ENCODE measurements at places on chromosomes 5 and 9.

DNA sequence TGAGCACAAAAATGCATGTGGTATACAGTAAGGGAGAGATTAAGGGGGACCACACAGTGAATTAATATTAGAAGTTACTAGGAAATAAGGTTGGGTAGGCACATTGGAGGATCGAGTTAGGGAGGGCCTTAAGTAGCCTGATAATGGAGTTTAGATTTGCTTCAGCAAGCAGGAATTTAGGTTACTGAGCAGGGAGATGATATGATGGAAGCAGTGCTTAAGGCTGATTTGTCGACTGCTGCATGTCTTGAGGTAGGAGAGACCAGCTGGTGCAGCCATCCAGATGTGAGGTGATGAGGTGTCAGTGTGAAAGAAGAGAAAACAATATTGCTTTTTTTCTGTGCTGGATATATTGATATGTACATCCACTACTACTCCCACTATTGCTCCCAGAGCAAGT lies 55.2 kb upstream of the ACTBL2 start:
- no peak for DNase-seq

DNA sequence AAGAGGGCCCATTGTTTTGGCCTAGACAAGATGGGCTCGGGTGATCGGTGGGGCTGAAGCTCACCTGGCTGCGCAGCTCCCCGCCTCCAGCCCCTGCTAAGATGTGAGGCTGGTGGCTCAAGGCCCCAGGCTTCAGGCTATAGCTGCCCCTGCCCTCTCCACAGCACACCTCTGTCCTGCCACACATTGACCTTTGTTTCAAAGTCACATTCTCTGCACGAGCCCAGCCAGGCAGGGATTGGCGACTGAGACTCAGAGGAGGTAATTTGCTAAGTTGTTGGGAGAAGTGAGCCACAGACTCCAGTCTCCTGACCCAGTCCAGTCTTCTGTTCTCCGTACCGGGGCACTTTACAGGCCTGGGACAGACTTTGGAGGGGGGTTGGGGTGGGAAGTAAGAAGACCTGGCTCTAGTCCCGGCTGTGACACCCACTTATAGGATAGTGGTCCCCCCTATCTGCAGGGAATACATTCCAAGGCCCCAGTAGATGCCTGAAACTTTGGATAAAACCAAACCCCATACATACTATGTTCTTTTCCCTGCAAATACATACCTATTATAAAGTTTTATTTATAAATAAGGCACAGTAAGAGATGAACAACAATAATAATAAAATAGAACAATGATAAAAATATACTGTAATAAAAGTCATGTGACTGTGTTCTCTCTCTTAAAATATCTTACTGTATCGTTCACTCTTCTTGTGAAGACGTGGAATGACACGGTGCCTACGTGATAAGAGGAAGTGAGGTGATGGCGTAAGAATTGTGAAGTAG lies 13.3 kb downstream of the PDGFRB start:
- no peak for DNase-seq

DNA sequence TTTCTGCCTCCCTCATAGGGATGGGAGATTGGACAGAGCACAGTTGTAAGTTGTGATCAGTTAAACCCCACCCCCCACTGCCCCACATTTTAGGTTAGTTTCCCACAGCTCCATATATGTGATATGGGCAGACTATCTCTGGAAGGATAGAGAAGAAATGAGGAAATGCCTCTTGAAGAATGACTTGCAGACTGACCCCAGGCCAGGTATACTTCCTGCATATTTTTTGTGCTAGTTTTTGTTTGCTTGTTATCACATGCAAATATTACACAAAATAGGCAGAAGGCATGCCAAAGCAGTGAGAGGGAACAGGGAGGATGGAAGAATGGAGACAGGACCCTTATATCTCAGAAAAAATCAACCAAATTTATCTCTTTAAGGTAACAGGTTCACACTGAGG lies 10.1 kb upstream of the GLRX start:
- DNase-seq = no peak

- DNase-seq = peak; percentile 32
Measured at GRCh38 chr5:23208959-23209431, 298.4 kb upstream of the PRDM9 start.

DNA sequence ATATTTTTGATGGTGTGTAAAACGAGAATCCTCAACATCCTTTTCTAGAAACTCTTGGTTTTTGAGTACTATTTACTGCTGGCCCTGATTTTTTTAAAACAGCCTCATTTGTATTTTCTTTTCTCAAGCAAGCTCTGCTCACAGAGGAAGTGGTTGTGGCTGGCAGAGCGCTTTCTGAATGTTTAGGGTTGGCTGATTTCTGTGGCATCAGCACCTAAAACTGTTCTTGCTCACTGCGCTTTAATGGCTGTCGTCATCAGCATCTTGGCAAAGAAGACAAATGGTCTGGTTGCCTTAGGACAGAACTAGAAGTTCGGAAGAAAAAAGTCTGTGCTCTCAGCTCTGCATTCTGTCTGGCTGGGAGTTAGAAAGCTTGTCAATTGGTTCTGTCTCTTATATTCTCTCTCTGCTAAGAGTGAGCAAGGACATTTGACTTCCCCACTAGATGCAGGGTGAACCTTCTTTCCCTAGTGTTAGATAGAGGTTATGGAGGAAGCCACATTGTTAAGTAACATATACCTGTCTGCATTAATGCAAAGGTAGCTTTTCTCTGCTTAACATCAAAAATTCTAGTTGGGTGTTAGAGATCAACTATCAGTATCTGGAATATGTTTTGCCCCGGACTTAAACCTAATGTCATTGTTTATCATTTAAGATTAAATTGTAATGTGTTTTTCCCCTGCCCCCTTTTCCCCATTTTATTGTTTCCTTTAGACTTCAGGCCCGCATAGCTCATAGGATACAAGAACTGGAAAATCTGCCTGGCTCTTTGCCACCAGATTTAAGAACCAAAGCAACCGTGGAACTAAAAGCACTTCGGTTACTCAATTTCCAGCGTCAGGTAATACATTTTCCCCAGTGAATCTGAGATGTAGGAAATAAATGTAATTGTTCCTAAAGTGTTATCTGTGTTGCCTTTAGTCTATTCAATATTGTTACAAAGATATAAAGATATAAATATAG lies 39.0 kb downstream of the SMARCA2 start:
- peak; percentile 82 for DNase-seq

- DNase-seq = no peak
Measured at GRCh38 chr9:16063241-16063591, 510.4 kb downstream of the CCDC171 start.

GRCh38 chr9:107631788-107632187 lies 142.2 kb upstream of the KLF4 start:
- no peak for DNase-seq

- DNase-seq = no peak
Measured at GRCh38 chr9:22447618-22448305, 1.1 kb downstream of the DMRTA1 start.

- no peak for DNase-seq
Measured at GRCh38 chr9:36030871-36031270, 5.8 kb upstream of the RECK start.

- DNase-seq = no peak
Measured at GRCh38 chr9:33659921-33660320, 135.4 kb upstream of the PRSS3 start.

- no peak for DNase-seq
Measured at GRCh38 chr5:84327591-84327990, 57.1 kb downstream of the EDIL3 start.

Measured in epithelial cell of proximal tubule (primary cell).